LHCN-M2 (cell line): ENCODE measurements at places on chromosomes 3 and 15. TPM values are rescaled to one million over a fixed set of nuclear protein-coding genes. Genes with fewer than 3 reads are reported as not detected.

DNA sequence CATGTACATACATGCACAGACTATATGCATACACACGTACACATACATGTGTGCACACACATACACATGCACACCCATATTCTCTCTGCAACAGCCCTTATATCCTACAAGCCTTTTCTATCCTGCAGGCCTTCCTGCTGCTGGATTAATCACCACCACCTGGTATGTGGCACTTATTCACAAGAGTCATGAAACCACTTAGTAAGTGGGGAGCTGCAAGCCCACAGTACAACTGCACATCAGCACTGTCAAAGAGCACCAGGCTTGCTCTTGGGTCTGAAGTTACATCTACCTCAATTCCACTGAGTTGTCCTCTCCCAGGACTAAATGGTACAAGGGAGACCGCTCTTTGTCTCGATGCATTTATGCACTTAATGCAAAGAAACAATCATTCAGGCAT is 233.2 kb downstream of the KLF13 start:
- no peak for DNase-seq

PRKCD gene
- total RNA-seq = 4.4 and 8.0 TPM in 2 replicates

- no peak for DNase-seq
Observed at GRCh38 chr3:61960976-61961375, 399.6 kb downstream of the PTPRG start.

- DNase-seq = no peak
Observed at GRCh38 chr15:63630036-63630751, 33.0 kb downstream of the FBXL22 start.

CLDN1 gene
- 0.06 TPM in 1 of 2 replicates, not detected in the other for total RNA-seq

- no peak for DNase-seq
Observed at GRCh38 chr15:77624868-77625267, 7.8 kb downstream of the LINGO1 start.

- DNase-seq = peak; percentile 43
Observed at GRCh38 chr15:83292317-83292716, 7.9 kb upstream of the BNC1 start.

DNA sequence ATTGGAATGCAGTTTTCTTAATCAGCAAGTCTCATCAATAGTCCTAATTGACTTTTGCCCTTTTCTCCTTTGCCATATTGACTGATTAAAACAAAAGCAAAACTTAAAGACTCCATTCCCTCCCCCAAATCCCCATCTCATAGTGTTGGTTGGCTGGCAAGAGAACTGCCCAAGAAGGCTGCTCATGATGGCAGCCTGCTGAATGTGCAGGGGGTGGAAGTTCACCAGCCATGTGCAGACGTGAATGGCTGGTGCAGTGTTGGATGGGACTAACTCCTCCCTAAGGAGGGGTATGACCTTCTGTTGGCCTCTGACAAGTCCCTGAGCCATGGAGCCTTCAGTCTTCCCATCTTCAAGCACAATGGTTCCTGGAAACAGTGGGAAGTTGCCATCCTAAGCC is 7.0 kb downstream of the SMAD3 start:
- no peak for DNase-seq

DNA sequence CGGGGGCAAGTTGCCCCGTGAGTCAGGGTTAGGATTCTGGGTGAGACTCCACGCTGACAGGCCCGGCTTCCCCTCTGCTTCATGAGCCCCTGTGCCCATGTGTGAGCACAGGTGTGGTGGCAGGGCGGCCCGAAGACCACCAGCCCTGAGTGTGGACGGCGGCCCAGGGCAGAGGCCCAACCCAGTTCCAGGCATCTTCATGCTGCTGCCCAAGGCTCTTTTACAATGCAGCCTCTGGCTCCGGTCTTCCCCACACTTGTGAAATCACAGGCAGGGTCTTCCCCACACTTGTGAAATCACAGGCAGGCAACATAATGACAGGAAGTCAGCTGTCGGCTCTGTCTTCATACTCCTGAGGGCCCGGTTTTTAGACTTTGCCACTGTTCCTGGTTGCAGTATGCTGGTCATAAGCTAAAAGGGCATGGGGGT is 78.8 kb downstream of the AAGAB start:
- peak; percentile 48 for DNase-seq

GRCh38 chr3:72342450-72342849 is 505.8 kb downstream of the SHQ1 start:
- DNase-seq = no peak
